ENCODE measurements at places on chromosomes 2 and 18.

DNA sequence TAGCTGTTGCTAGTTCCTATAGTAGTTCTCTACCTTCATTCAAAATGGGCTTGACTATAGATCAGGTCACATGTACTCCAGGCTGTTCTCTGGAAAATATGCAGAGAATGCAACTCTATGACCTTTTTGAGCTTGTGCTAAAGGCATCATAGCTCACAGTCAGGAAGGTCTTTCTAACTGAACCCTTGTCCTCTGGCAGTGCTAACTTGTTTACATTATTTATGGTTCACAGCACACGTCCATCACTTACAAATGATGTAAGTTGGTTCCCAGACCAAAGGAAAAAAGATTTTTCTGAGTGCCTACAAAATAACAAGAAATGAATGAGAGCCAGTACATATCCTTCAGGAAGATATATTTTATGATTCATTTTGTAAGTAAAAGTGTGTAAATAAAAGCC is 236.1 kb downstream of the GCA start:
- DNase-seq = no peak

DNA sequence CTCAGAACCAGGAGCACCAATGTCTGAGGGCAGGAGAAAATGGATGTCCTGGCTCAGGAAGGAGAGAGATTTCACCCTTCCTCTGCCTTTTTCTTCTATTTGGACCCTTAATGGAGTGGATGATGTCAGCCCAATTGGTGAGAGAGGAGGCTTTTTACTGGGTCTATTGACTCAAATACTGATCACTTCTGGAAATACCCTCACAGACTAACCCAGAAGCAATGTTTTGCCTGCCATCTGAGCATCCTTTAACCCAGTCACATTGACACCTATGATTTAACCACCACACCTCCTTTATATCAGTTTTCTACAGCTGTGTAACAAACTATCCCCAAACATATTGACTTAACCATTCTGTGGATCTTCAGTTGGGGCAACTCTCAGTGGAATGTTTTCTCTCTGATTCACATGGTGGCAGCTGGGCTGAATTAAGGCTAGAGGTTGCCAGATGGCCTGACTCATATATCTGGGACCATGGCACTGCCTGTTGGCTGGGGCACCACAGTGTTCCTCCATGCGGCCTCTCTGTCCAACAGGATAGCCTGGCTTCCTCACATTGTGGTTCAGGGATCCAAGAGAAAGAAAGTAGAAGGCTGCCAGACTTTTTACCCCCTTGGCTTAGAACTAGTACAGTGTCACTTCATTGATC is 18.2 kb upstream of the MBOAT2 start:
- no peak for DNase-seq

- no peak for DNase-seq
These were observed 217.7 kb downstream of the EIPR1 start for GRCh38 chr2:3159782-3160545.

GRCh38 chr18:65352186-65352585 is 398.6 kb upstream of the CDH7 start:
- DNase-seq = no peak

Data from activated T-cell treated with anti-CD3 and anti-CD28 coated beads for 4 hours (primary cell).